ENCODE measurements at places on chromosomes 4 and X. TPM values are rescaled to one million over a fixed set of nuclear protein-coding genes. Genes with fewer than 3 reads are reported as not detected.

LINC00632 gene
- 266 TPM for total RNA-seq

DCAF4L1 gene
- total RNA-seq = not detected

BRS3 gene
- not detected for total RNA-seq

SYNPO2 gene
- 4.1 TPM for total RNA-seq

DNA sequence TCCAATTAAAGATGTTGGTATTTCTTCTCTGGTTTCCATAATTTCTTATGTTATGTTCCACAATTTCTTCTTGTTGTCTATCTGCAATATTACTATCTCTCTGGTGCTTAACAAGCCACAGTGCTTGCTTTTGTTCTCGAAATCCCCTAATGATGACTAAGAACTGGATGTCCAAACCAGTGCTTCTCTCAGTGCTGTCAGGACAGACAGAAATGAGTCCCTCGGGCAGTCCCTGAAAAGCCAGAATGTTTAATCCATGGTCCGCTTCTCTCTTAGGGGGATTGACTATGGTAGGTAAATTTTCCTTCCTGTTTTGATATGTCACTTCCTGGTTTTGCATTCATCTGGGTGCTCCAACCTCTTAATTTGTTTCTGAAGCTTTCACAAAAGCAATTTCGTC is 321.6 kb upstream of the PCDH10 start:
- H3K27me3 ChIP-seq = no peaks in the 10 kb centered on the region
- H3K4me1 ChIP-seq = no peaks in the 10 kb centered on the region
- H3K27ac ChIP-seq = no peak overlapping the region
- no peaks in the 10 kb centered on the region for H3K36me3 ChIP-seq
- DNase-seq = no peak
- H3K4me3 ChIP-seq = no peak overlapping the region

- no peak overlapping the region for H3K27ac ChIP-seq
- no peak overlapping the region for H3K4me3 ChIP-seq
- H3K36me3 ChIP-seq = peaks cover 7% of the 10 kb centered on the region
- peaks cover 21% of the 10 kb centered on the region for H3K4me1 ChIP-seq
Observed at GRCh38 chr4:39054497-39054896, 7.5 kb upstream of the KLHL5 start.

- H3K36me3 ChIP-seq = no peaks in the 10 kb centered on the region
- H3K4me1 ChIP-seq = no peaks in the 10 kb centered on the region
Observed at GRCh38 chr4:10305816-10306215, 151.4 kb downstream of the ZNF518B start.

DNA sequence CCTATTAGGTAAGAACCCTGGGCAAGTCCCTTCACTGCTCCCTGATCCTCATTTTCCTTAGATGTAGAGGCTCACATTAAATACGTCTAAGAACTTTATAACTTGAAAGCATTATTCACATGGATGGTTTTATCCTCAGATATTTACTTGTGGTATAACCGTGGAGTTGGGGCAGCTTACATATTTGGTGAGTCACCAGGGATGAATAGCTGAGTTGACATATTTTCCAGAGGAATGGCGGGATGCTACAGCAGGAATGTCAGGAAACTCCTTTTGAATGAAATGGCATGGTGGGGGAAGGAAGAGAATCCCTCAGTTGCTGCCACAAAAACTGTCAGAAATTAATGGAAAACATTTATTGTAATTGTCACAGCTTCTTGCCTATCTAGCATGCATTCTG is 165.3 kb upstream of the RPS6KA3 start:
- H3K4me1 ChIP-seq = no peaks in the 10 kb centered on the region
- DNase-seq = no peak
- no peak overlapping the region for H3K4me3 ChIP-seq
- no peaks in the 10 kb centered on the region for H3K36me3 ChIP-seq
- no peaks in the 10 kb centered on the region for H3K27me3 ChIP-seq

DNA sequence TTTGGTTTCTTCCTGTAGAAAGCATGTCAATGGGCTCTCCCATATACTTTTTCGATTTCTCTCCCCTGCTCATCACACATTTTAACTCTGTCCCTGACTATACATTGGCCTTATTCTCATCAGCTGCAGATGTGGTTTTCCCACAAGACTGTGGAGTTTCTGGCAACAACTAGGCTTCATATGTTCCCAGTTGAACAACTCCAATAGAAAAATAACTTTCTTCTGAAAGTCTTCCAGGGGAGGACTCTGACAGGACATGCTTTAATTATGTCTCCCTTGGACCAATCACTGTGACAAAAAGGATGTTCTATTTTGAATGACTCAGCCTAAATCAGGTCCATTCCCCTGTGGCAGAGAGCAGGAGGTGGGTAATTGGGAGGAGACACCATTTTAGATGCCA is 28.1 kb downstream of the SPANXC start:
- H3K4me1 ChIP-seq = peaks cover 4% of the 10 kb centered on the region
- no peaks in the 10 kb centered on the region for H3K36me3 ChIP-seq
- H3K27me3 ChIP-seq = no peaks in the 10 kb centered on the region
- H3K4me3 ChIP-seq = no peak overlapping the region
- H3K27ac ChIP-seq = no peak overlapping the region

DNA sequence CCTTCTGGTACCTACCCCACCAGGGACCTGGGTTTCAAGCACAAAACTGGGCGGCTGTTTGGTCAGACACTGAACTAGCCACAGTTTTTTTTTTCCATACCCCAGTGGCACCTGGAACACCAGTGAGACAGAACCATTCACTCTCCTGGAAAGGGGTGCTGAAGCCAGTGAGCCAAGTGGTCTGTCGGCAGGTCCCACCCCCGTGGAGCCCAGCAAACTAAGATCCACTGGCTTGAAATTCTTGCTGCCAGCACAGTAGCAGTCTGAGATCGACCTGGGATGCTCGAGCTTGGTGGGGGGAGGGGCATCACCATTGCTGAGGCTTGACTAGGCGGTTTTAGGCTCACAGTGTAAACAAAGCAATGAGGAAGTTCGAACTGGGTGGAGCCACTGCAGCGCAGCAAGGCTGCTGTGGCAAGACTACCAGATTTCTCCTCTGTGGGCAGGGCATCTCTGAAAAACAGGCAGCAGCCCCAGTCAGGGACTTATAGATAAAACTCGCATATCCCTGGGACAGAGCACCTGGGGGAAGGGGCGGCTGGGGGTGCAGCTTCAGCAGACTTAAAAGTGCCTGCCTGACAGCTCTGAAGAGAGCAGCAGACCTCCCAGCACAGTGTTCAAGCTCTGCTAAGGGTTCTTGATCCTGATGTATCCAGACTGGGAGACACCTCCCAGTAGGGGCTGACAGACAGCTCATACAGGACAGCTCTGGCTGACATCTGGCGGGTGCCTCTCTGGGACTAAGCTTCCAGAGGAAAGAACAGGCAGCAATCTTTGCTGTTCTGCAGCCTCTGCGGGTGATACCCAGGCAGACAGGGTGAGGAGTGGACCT is 223.0 kb downstream of the COX18 start:
- peaks cover 6% of the 10 kb centered on the region for H3K4me1 ChIP-seq
- no peak overlapping the region for H3K27ac ChIP-seq
- no peak overlapping the region for H3K4me3 ChIP-seq
- H3K27me3 ChIP-seq = peaks cover 5% of the 10 kb centered on the region
- no peaks in the 10 kb centered on the region for H3K36me3 ChIP-seq
- DNase-seq = no peak

DNA sequence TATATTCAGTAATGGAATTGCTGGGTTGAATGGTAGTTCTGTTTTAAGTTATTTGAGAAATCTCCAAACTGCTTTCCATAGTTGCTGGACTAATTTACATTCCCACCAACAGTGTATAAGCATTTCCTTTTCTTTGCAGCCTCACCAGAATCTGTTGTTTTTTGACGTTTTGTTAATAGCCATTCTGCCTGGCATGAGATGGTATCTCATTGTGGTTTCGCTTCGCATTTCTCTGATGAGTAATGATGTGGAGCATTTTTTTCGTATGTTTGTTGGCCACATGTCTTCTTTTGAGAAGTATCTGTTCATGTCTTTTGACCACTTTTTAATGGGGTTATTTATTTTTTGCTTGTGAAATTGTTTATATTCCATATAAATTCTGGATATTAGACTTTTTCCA is 13.6 kb upstream of the MAGED4B start:
- no peak for DNase-seq
- no peaks in the 10 kb centered on the region for H3K36me3 ChIP-seq
- H3K27ac ChIP-seq = no peak overlapping the region
- peaks cover 2% of the 10 kb centered on the region for H3K4me1 ChIP-seq

DNA sequence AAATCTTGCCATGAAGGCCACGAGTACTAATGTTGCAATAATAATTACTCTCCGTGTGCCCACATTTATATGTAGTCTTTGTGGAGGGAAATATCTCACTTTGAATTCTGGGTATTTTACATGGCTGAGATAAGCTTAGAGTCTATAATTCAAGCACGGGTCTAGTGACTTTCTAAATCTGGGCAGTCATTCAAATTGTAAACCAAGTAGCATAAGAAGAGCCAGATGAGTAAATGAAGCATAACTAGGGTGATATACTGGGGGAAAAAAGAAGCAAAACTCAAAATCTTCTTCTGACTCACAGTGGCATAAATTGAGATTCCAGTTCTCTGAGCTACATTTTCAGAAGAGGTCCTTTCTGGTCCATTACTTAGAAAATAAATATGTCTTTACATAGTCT is 53.0 kb downstream of the MAPK10 start:
- peak overlapping the region; percentile 8 for H3K27ac ChIP-seq
- H3K4me1 ChIP-seq = peaks cover 28% of the 10 kb centered on the region
- no peaks in the 10 kb centered on the region for H3K27me3 ChIP-seq
- H3K36me3 ChIP-seq = peaks cover 4% of the 10 kb centered on the region
- no peak overlapping the region for H3K4me3 ChIP-seq

DNA sequence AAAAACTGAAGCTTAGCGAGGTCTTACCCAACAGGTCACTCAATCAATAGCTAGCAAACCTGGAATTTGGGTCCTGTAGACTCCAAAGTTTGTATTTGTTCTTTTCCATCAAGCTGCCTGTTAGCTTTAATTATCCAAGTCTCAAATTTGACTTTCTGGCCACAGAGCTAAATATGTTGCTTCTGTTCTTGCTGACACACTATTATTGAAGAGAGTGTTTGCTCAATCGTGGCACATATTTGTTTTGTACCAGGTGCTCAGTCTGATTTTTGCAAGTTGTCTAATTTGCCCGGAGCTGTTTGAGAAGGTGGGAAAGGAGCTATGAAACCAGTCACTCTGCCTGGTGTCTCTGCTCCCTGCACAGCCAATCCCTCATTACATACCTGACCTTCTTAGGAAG is 41.7 kb upstream of the FRMD7 start:
- H3K4me1 ChIP-seq = peaks cover 4% of the 10 kb centered on the region
- H3K27ac ChIP-seq = no peak overlapping the region
- peaks cover 6% of the 10 kb centered on the region for H3K27me3 ChIP-seq
- H3K4me3 ChIP-seq = no peak overlapping the region
- H3K36me3 ChIP-seq = peaks cover 6% of the 10 kb centered on the region
- no peak for DNase-seq

GRCh38 chr4:30726090-30726675 is 6.0 kb downstream of the PCDH7 start:
- no peak for DNase-seq
- H3K27ac ChIP-seq = peak overlapping the region; percentile 74
- peaks cover 52% of the 10 kb centered on the region for H3K4me1 ChIP-seq
- H3K27me3 ChIP-seq = no peaks in the 10 kb centered on the region
- peak overlapping the region; percentile 89 for H3K4me3 ChIP-seq

Data from osteocyte (in vitro differentiated cells).